GM12878 (cell line): ENCODE measurements at places on chromosomes 2 and 18. TPM values are rescaled to one million over a fixed set of nuclear protein-coding genes. Genes with fewer than 3 reads are reported as not detected.

Gene LOXHD1
- not detected in 2 replicates for total RNA-seq

Gene ANKRD62
- total RNA-seq: not detected in 2 replicates

- no peak for DNase-seq
These were observed 124.9 kb upstream of the SMAD7 start for GRCh38 chr18:49075681-49076080.

DNA sequence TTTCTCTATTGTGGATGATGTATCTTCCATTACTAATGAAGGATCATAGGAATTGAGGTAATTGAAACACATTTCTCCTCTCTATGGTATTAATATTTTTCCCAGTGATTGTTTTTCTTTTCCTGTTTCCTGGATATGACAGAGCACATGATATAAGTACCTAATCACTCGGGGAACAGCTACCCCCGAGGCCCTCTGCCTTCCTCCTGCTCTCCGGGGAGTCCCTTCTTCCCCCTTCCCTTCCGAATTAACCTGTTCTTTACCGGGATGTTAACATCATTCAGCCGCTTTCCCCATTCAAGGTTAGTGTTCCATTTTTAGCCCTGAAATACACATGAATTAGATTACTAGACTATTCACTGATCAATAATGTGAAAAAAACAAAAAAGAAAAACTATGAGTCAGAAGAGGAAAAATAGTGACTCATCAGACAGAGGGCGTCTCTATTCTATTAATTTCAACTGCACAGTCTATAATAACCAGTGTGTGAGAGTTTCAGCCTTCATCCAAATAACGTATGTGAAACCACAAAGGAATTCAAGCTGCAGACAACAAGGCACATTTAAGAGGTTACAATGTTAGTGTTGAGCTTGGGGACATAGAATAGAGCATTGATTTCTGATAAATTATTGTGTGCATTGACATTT is 450.8 kb downstream of the DLGAP1 start:
- DNase-seq: no peak

DNA sequence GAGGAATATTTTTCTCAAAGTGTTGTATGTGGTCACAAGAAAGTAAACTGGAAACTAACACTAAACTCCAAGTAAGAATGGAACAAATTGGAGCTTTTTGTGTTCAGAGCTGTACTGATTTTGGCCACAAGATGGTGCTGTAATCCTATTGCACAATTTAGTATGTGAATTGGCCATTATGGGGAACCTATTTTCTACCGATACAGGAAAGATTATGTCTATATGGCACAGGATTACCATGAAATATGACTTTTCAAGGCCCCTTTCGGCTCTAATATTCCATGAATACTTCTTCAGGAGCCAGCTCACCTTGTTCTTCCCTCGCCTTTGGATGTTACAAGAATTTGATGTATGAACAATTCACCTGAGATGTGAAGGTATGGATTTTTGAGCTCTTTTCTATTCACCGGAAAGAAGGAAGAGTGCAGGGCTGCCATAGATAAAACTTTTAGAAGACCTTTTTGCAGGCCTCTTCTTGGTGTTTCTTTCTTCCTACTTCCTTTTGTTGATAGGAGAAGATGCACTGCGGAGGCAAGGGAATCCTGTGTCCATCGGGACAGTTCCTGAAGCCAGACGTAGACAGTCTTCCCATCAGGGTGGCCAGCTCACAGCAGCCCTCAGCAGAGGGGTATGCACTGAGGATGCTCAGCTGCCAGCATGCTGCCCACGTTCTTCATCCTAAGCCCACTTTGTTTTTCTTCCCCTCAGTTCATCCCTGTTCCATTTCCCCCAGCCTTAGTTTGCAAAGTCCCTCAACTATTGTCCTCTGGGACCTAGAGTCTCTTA is 13.3 kb downstream of the MRPL44 start:
- no peak for DNase-seq

DNA sequence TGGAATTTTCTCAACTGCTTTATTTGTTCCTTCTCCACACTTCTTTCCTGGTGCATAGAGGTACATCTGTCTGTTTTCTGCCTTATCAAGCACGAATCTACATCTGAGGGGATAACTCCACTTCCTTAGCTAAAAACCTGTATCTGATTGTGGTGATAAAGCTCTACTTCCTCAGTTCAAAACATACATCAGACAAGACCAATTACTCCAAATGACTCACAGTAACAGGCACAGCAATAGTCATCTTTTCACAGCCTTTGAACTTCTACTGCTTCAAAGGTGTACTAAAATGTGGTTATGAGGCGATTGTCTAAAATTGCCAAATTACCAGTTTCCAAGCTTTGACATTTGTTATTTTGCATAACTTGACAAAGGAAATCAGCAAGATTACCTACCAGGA is 803.6 kb upstream of the ZEB2 start:
- no peak for DNase-seq

- DNase-seq: no peak
These were observed 693 bp upstream of the PDK1 start for GRCh38 chr2:172555272-172555521.

DNA sequence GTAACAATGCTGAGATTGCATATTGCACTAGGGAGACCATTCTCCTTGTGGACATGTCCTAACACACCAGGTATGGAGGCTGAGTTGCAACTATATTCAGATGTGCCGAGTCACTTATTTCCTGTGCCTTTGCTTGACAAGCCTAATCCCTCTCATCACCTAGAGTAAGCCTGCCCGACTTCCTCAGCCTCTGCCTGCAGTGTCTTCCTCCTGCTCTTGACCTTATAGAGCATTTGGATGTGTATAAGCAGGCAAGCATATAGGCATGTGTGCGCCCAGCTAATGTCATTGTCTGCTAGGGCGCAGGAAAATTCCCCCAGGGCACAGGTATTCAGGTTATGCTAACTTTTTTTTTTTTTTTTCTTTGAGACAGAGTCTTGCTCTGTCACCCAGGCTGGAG is 316.9 kb downstream of the CDH2 start:
- DNase-seq: no peak
